Caco-2 (cell line): ENCODE measurements at places on chromosomes 2 and 18.

GRCh38 chr2:27049422-27050280 lies 1.8 kb upstream of the AGBL5 start:
- DNase-seq, result peak; percentile 62

- peak; percentile 25 for DNase-seq
These were observed 105.8 kb downstream of the ARHGAP28 start for GRCh38 chr18:6835345-6835744.

- DNase-seq, result peak; percentile 76
These were observed at the start of gene SESTD1 for GRCh38 chr2:179264368-179265081. SESTD1 (minus strand) TSS chr2:179264832; CDS start chr2:179191841, 72,991 bp downstream.

DNA sequence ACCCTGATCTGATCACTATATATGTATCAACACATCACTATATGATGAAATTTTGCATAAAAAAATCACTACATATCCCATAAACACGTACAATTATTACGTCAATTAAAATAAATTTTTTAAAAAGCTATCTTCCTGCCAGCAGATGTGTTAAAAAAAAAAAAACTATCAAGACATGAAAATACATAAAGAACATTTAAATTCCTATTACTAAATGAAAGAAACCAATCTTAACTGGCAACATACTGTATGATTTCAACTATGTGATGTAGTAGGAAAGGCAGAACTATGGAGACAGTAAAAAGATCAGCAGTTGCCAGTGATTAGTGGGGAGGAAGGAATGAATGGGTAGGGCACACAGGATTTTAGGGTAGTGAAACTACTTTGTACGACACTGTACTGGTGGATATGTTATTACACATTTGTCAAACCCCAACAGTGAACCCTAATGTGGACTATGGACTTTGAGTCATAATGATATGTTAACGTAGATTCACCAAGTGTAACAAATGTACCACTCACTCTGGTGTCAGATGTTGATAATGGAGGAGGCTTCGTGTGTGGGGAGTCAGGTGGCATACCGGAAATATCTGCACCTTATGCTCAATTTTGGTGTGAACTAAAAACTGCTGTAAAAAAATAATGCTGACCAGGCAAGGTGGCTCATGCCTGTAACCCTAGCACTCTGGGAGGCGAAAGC lies 27.4 kb downstream of the USP34 start:
- DNase-seq, result no peak

- no peak for DNase-seq
These were observed 12.8 kb downstream of the EPG5 start for GRCh38 chr18:45954070-45954934.

- no peak for DNase-seq
These were observed 9.2 kb downstream of the PTPRN start for GRCh38 chr2:219300022-219300421.

DNA sequence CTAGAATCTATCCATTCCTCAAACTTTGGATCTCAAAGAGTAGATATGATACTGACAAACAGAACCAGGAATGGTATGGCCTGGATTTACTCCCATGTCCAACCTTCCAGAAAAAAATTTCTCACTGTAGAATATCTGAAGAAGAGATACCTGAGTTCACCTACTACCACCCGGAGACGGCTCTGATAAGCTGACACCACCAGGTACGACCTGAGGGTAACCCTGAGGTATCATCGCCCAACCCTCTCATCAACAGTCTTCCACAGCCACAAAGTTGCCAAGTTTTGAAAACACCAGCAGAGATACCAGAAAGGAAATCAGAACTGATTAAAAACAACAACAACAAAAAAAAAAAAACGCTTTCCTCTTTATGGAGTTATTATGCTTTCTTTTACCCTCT lies 102.9 kb downstream of the LRP2 start:
- DNase-seq, result no peak

- DNase-seq, result no peak
These were observed 319.3 kb downstream of the DYSF start for GRCh38 chr2:71772510-71773172.

DNA sequence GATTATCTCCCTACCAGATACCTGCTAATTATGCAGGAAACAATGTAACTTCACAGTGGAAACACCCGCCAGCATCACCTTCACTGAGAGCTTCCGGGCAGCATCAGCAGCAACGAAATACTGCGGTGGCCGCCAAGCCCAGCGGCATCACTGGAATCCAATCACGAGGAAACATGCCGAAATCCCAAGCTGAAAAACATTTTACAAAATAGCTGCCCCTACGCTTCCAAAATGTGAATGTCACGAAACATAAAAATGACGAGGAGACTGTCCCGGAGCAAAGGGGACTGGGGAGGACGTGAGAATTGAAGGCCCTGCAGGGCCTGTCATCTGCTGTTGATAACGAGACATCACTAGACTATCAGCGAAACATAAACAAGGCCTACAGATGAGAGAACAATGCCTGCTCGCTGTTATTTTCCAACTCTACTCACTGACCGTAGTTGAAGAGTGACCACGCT lies 82.6 kb downstream of the HDAC4 start:
- DNase-seq, result no peak

GRCh38 chr2:229237270-229237669 lies 33.8 kb downstream of the PID1 start:
- no peak for DNase-seq

- DNase-seq, result no peak
These were observed 170.8 kb downstream of the PRKCE start for GRCh38 chr2:45822272-45822630.

DNA sequence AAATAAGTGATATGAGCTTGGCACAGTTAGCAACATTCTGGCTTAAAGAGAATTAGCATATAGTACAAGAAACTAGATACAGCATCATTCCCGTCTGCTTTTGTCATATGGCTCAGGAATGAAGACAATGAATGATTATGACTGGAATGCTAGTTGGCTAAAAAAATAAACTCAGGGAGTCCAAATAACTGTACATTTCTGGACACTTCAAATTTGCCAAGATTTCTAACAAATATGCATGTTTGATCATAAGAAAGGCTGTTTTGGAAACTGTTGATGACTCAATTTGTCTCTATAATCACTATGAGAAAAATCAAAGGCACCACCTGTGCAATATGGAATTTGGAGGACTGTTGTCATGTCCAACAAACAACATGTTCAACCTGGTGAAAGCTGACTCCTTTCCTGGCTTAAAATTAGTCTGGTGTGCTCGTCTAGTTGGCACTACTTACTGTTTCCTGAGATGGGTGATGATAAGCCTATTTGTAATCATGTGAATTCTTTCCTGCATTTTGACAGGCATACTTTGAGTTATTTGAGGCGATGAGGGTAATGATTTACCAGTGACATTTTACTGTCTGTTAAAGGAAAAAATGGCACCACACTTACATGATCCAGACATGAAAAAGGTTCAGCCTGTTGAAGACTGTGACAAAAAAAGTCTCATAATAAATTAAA lies 133.9 kb upstream of the CDH20 start:
- DNase-seq, result no peak

DNA sequence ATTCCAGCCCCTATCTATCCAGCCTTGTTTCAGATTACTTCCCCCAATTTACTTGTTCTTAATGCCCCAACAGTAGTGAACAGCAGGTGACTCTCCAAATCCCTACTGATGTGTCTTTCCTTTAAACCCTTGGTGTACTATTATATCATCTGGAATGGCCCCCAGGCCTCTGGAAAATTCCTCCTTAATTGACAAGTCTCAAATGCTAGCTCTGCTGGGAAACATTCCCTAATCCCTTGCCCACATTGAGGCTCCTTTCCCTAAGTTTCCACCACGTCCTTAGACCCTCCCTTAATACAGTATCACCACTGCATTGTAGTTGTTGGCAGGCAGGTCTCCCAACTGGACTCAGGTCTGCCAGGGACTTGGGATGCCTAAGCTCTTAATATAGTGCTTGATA lies 41.0 kb downstream of the MYO3B start:
- no peak for DNase-seq

- DNase-seq, result peak; percentile 55
These were observed 1.3 kb downstream of the RASGRP3 start for GRCh38 chr2:33477473-33478468.
